Pancreas (tissue), 10 donors: ENCODE measurements at places on chromosomes 11 and 22. TPM values are rescaled to one million over a fixed set of nuclear protein-coding genes. Genes with fewer than 3 reads are reported as not detected.

- DNase-seq = peak; percentile 81
Observed at GRCh38 chr11:69437001-69437875, 44.2 kb upstream of the LINC01488 start.

DNA sequence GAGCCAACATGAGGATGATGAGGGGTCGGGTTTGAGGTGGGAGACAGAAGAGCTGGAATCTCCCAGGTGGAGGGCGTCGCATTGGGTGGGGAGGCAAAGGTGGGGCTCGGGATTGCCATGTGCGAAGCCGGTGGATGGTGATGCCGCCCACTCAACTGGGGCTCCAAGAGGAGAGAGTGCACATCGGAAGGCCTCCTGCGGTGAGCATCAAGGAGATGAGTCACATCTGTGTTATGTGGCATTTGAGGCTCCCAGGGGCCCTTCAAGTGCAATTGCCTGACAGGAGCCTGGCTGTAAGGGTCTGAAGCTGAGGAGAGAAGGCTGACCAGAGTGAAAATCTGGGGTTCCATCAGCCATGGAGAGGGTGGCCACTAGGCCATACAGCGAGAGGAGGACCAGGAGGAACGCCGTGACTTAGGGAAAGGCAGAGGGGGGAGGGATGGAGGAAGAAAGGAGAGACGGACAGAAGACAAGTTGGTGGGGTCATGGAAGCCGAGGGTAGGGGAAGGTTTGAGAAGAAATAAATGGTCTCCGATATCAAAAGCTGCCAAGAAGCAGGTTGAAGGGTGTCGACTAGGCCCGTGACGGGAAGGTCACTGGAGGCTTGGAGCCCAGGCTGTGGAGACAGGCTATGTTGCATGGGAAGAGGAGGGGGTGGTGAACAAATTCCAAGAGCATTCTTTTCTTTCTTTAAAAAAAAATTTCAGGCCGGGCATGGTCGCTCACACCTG lies 21.3 kb downstream of the RASD2 start:
- DNase-seq = no peak

DNA sequence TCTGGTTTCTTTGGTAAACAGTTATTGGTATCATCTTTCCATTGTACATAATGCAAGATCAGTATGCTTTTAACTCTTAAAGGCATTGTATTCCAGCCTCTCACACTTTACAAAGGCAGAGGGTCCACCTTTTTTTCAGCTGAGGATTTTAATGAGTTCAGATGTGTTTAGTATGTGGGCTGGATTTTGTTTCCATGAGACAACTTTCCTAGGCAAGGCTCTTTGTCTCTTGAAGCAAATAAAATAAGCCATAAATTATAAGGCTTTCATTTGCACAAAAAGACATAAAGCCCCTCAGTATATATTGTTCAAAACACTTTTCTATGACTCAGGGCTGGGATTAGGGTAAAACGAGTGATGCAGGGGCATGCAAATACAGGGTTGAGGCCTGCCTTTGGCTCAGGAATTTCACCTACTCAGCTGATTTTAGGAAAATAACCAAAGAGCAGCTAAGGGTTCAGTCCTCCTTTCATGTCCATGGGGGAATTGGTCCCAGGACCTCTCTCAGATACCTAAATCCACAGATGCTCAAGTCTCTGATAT lies 7.6 kb downstream of the MMP20 start:
- no peak for DNase-seq

DNA sequence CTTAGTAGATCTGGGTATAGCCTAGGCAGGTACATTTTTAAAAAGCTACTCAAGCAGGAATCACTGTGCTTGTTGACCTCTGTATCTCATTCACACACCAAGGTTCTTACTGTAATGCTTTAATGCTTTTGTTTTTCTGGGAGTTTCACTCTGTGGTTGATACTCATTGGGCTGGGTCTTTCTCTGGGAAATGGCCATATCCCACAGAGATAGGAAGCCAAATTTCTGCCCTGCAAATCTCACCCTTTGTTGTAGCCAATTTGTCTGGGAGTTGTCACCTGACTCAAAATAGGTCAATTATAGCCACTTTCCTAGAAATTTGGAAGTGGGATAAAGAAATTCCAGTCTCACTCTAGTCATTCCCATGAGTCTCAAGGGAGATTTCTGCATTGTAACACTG lies 195.8 kb upstream of the BDNF start:
- no peak for DNase-seq

GRCh38 chr11:35523331-35523768 lies 2.1 kb downstream of the PAMR1 start:
- no peak for DNase-seq

- no peak for DNase-seq
Observed at GRCh38 chr11:41020259-41020658, 439.2 kb downstream of the LRRC4C start.

GRCh38 chr11:116563028-116563711 lies 209.6 kb downstream of the BUD13 start:
- DNase-seq = peak; percentile 17

GRCh38 chr11:65692367-65692766 lies 19.7 kb upstream of the KAT5 start:
- no peak for DNase-seq

DNA sequence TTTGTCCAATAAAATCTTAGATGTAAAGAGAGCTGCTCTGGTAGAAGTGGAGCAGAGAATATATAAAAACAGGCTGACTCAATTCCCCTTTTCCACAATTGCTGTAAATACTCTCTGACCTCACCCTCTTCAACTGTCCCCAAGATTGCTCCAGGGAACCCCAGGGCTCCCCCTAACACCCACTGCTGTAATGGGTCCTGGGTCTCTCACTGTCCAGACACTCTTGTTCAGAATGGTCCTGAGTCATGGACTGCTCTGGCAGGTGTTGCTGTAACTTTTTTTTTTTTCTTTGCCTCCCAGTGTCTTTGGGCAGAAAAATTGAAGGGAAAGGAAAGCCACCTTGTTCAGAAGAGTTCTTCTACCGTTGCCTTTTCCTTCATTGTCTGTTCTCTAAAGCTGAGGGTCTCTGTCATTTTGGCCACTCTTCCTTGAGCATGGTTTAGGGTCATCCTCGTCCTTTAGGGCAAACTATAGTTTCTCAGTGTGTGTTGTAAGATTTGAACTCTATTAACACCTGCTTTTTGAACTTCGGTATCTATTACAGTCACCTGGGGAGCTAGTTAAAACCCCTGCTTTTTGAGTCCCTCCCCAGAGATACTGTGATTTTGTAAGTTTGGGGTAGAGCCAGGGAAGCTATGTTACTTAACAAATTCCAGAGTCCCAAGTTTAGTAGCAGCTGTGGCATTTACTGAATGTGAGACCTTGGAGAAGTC lies 209.5 kb downstream of the NAV2 start:
- no peak for DNase-seq

GRCh38 chr11:113538451-113539412 lies 63.5 kb upstream of the DRD2 start:
- DNase-seq = no peak

DNA sequence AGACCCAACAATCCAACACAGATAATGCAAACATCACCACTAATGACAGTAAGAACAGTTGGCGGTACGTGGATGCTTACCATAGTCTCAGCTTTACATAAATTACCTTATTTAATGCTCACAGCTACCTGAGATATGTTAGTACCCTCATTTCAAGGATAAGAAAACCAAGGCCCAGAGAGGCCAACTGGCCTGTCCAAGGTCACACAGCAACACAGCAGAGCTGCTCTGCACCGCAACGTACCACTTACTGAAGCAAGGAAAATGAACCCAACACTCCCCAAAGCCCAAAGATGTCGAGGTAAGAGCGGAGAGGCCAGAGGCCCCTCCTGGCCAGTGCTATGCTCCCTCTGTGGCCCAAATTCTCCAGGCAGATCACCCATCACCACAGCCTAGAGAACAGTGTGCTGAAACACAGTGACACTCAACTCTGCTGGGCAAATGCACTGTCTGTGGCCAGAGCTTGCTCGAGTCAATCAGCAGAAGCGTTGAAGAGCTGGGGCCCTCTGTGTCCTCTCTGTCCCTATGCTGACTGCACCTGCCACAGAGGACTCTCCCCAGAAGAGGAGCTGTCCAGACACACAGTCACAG lies 14.0 kb downstream of the SHANK2 start:
- DNase-seq = no peak

DNA sequence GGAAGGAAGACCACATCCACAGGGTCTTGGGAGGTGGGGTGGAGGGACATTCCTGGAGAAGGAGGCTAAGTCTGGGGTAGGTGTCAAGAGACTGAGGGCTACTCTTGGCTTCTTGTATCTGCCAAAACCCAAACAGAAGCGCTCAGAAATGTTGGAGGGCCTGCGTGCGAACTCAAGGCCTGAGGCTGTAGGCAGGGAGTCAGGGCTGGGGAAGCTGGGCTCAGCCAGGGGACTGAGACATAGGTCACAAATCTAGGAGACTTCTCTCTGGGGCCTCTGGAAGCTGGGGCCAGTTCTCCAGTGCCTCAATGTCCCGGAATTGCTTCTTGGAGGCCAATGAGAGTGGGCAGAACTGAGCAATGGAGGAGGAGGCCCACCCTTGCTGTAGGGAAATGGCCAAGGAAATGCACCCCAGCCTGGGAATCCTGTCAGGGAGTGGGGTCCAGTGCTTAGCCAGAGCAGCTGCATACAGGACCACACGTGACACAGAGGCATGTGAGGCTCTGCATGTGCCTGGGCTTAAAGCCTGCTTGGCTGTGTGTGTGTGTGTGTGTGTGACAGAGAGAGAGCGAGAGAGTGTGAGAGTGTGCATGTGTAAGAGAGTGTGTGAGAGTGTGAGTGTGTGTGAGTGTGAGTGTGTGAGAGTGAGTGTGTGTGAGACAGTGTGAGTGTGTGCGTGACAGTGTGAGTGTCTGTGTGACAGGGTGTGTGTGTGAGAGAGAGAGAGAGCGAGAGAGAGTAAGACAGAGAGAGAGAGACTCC lies 141.3 kb downstream of the ST3GAL4 start:
- no peak for DNase-seq

DNA sequence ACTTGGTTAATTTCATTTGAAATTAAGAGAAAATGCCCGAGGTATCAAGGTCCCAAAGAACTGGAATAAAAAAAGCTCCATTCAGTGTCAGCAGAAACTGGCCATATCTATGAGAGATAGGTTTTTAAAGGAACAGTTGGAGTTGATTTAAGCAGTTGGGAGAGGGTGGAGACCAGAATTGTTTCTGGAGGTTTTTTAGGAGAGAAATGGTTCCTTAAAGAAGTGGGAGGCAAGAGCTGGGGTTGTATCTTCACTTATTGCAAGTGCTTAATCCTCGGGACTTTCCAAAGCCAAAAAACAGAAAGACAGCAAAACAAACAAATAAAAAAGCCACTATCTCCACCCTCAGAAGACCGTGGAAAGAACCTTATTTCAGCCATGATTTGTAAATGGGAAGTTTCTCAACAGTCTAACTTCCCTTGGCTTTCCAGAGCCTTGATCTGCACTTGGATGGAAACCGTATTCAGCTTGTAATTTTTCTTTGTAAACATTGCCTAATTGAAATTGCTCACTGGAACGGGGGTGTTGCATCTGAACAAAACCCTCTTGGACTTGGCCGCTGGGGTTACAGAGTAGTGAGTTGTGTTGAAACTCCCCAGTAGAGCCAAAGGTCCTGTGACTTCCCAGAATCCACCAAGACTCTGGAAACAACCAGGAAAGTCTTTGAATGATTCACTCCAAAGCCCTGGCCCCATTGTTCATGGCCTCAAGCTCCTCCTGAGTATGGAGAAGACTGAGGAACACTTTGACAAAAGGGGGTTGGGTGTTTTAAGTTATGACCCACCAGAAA lies 115.6 kb downstream of the SLC1A2 start:
- peak; percentile 74 for DNase-seq

DNA sequence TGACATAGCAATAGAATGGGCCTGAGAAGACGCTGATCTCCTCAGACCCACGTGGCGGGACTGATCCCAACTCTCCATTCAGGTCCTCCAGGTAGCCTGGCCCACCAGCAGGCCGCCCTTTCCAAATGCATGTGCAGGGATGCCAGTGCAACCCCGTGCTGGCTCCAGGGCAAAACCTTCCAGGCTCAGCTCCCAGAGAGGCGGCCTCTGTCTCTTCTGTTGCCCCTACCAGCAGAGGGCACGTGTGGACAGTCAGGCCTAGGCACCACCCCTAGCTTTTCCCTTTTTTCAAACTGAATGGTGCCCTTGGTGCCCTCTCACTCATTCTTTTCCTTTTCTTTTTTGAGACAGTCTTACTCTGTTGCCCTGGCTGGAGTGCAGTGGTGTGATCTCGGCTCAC lies 121.7 kb downstream of the OSBP2 start:
- no peak for DNase-seq

The TCN2 gene
- polyA plus RNA-seq = 5.4 TPM
